ENCODE measurements at places on chromosomes 16 and 17.

DNA sequence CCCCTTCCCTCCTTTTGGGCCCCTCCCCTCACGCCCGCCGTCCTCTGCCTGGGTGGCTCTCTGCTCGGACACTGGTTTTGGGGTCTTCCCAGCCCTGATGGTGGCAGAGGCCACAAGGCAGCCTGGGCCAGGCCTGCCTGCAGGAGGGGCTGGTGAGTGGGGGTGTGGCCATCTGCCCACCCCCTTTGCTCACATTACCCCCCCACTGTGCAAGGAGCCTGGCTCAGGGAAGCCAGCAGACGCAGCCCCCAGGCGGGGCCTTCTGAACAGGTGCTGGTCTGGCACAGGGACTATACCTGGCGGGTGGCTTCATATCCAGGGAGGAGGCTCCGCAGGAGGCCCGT is 10.7 kb upstream of the ZFPM1 start:
- DNase-seq, result no peak

GRCh38 chr16:29694384-29695195 is 15.6 kb downstream of the QPRT start:
- no peak for DNase-seq

DNA sequence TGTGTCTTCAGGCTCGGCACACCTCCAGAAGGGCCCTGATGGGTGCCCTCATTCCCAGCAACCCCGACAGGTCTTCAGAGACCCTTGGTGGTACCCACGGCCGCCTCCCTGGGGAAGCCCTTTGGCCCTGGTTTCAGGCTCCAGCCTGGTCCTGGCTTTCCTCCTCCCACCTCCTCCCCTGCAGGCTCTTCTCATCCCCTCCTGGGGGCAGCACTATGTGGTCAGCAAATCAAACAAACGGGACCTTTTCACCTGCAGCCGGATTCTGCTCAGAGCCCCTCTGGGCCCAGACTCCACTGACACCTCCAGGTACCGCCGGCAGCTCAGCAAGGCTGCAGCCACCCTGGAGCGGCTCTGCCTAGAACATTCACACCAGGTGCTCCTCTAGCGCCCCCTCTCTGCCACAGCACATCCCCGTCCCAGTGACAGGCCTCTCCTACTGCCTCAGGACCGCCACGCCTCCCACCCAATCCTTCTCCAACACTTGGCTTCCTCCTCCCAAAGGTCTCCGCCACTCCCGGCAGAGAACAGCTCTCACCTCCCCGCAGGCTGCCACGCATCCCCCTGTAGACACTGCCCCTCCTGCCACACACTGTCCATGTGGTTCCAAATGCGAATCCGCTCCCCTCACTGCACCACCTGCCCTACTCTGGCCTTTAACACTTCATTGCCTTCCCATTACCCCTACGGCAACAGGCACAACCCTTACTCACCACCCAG is 12.0 kb downstream of the CORO7 start:
- DNase-seq, result no peak

DNA sequence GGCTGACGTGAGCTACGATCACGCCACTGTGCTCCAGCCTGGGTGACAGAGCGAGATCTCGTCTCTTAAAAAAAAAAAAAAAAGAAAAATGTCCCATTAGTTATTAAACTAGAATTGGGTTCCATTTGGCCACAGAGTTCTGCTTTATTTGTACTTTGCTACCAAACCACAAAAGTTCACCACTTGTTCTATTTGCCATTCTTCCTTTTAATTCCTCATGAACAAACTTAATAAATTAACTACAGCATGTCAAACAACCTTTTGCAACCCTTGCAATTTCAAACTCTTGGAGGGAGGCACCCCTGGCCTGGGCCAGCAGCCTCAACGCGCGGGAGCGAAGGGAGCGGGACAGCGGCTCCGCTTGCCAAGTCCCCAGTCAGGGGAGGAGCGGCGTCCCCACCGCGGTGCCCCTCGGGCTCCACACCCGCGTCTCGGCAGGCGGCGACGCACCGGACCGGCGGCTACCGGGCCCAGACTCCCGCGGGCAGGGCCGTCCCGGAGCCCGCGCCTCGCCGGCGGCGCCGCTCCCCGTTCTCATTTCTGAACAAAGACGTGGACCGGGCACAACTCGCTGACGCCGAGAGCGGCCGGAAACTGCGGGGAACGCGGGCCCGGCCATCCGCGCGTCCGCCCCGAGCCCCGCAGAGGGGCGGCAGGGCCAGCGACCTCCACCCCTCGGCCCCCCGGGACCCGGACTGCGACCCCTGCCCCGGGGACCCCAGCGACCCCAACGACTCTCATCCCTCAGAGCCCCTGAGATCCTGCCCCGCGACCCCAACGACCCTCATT is 775 bp downstream of the CYTH1 start:
- no peak for DNase-seq

GRCh38 chr17:35898283-35899070 is 18.3 kb upstream of the CCL5 start:
- no peak for DNase-seq

GRCh38 chr16:27460213-27460612 is 58.2 kb downstream of the IL21R start:
- no peak for DNase-seq

GRCh38 chr16:10870137-10870776 is 6.7 kb upstream of the CIITA start:
- no peak for DNase-seq

DNA sequence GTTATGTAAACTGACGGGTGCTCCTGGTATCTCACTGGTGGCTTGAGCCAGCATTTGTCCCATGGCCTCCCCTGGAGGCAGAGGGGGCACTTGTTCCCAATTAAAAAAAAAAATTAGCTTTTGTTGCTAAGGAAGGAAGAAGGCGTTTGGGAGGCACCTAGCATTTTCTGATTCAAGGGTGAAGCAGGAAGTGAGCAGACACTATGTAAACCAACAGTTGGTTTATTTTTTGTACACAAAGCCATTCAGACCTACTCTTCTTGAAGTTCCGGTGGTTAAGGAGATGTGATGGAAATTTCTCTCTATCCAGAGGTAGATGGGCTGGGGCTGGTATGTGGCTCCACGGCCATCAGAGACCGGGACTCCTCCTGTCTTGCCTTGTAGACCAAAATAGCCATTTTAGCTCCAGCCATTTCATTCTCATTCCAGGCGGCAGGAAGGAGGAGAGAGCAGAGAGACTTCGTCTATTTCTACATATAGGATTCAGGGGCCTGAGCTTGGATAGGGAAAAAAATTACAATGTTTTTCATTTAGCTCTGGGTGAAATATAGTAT is 103.0 kb downstream of the SNX29 start:
- no peak for DNase-seq

DNA sequence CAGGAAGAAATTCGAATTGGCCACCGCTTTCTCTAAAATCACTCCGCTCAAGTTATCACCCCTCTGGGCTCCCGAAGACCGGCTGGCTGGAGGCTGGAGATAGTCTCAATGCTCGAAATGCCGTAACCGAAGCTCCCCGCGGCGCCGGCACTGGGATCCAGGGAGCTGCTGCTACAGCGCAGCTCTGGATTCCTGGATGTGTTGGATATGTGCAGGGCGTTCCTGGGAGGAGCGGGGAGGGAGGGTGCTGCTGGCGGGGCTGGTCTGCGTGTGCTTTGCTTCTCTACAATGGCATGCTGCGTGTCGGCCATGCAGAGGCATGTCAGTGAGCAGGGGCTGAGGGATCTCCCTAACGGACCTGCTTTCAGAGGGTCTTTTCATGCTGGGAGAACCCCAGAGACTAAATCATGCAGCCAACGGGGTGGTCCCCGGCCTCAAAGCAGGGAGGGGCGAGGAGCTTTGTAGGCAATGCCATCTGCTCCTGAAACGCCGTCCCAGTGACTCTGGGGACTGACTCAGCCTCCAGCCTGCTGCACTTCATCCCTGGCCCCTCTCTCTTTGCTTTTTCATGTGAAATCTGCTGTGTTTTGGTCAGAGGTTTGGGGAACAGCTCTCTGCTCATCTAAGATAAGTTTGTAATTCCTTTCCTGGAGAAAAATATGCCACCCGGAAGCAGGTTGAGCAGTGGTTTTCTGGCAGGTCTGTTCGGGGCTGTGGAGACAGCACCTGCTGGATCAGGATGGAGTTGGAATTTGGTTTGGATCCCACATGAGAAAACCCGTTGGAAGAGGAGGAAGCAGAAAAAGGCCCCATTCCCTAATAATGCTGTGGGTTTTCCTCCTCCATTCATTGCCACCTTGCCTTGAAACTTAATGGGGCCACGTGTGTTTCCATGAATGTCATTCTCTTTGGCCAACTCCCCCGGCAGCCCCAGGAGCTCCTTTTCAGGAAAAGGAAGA is 311.4 kb downstream of the SEC14L1 start:
- DNase-seq, result no peak

GRCh38 chr17:18951941-18952842 is at the start of gene SLC5A10:
TSS of gene SLC5A10 (plus strand) at chr17:18952165. CDS start at chr17:18952206, 41 bp downstream.
- DNase-seq, result no peak

GRCh38 chr16:4318451-4318910 is 2.6 kb downstream of the GLIS2 start:
- DNase-seq, result no peak

GRCh38 chr16:23663918-23664317 is 14.8 kb upstream of the PLK1 start:
- no peak for DNase-seq

GRCh38 chr17:78583091-78583490 is 5.9 kb upstream of the DNAH17 start:
- no peak for DNase-seq

GRCh38 chr16:2425008-2425518 is 4.2 kb upstream of the CCNF start:
- DNase-seq, result no peak

GRCh38 chr16:71492786-71493185 is 3.7 kb upstream of the ZNF19 start:
- DNase-seq, result no peak

GRCh38 chr17:15270628-15271381 is 5.7 kb upstream of the PMP22 start:
- no peak for DNase-seq

Data from stimulated activated CD8-positive, alpha-beta memory T cell treated with anti-CD3 and anti-CD28 coated beads, Interleukin-15, amount 100 ng/mL, for 24 hours (primary cell).